HCEC 1CT (cell line): ENCODE measurements at places on chromosomes 6 and 20.

GRCh38 chr6:31898383-31899011, 999 bp upstream of the EHMT2 start:
- peak; percentile 43 for DNase-seq

GRCh38 chr6:80638213-80639055, 532.0 kb downstream of the BCKDHB start:
- peak; percentile 96 for DNase-seq

DNA sequence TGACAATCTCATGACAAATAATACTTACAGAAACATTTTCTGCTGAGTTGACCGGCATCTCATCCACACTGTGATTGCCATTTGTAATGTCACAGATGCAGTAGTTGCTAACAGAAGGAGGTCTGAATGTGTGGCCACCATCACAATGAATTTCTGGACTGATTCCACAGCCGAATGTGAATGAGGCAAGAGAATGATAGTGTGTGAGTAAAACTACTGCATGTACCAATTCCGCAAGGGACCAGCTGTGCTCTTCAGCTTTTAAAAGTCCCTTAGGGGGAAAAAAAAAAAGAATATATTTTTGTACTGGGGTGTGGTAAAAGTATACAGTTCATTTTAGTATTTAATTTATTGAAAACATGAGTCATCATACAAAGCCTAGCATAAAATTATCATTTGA, 96.2 kb downstream of the SESN1 start:
- no peak for DNase-seq

GRCh38 chr6:170282512-170283158, 8.2 kb downstream of the DLL1 start:
- DNase-seq, result no peak

GRCh38 chr20:6026051-6026450, 27.8 kb downstream of the LRRN4 start:
- DNase-seq, result peak; percentile 83

DNA sequence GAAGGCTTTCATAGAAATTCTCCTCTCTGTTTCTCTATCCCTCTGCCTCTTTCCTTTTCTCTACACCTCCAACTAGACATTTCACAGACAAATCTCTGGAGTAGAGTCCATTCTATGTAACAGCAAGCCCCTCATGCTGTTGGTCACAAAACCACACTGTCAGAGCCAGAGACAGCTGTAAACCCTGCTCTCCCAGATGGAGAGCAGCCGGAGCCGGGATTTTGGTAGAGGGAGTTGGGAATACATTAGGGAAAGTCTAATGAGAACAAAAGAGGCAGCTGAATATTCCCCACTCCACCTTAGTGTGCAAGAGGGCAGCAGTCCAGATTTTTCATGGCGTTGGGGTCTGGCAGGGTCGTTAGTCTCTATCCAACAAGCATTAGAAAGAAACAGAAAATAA, 68.3 kb upstream of the EDN1 start:
- no peak for DNase-seq

DNA sequence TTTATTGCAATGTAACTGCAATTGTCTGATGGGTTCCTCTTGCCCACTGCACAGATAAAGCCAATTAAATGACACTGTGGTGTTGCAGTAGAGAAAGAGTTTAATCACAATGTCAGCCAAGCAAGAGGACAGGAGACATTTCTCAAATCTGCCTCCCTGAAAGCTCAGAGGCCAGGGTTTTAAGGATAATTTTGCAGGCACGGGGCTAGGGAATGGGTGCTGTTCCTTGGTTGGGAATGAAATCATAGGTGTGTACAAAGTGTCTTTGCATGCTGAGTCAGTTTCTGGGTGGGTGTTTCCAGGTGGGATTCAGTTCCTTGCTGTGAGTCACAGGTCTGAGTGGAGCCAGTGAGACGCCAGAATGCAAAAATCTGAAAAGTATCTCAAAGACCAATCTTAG, 271.4 kb downstream of the DOK5 start:
- no peak for DNase-seq

- no peak for DNase-seq
These were observed 46.3 kb upstream of the STXBP5 start for GRCh38 chr6:147157930-147158329.

GRCh38 chr6:135192256-135193174, 11.4 kb downstream of the MYB start:
- no peak for DNase-seq

GRCh38 chr6:159163901-159164370, 5.3 kb upstream of the FNDC1 start:
- DNase-seq, result peak; percentile 28

GRCh38 chr20:23157734-23158133, 71.6 kb upstream of the CD93 start:
- DNase-seq, result no peak

GRCh38 chr20:35821807-35822242, 50.0 kb downstream of the PHF20 start:
- peak; percentile 89 for DNase-seq

DNA sequence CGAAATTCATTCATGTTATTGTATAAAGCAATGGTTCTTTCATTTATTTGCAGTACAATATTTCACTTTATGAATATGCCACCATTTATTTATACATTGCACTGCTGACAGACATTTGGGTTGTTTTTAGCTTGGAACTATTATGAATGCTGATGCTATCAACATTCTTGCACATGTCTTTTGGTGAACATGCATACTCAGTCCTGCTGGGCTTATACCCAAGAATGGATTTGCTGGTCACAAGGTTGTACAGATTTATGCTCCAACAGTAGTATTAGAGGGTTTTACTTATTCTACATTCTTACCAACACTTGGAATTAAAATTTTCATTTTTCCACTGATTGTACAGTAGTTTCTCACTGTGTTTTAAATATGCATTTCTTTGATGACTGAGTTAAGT, 126.2 kb downstream of the PTPRK start:
- DNase-seq, result no peak

DNA sequence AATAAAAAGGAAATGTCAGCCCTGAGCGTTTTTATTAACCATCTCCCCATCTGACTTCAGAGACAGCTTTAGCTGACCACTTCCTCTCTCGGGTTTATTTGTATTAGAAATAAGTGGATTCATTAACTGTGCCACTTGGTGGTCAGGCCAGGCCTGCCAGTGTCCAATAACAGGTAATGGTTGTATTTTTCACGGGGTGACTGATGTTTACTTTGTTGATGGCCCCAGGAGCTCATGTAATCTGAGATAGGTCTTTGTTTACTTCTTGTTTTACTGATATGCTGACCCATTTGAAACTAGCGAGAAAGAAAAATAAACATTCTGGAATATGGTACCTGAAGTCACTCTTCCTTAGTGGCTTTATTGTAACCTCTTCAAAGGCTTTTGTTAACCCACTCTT, 504.3 kb upstream of the SLC35B3 start:
- no peak for DNase-seq

GRCh38 chr6:14824484-14825275, 421.2 kb upstream of the JARID2 start:
- DNase-seq, result no peak

GRCh38 chr6:119633461-119633860, 283.9 kb upstream of the MAN1A1 start:
- DNase-seq, result no peak

GRCh38 chr20:43988867-43989266, 74.2 kb downstream of the TOX2 start:
- peak; percentile 60 for DNase-seq

GRCh38 chr20:11186301-11187008, 512.7 kb upstream of the JAG1 start:
- DNase-seq, result no peak

DNA sequence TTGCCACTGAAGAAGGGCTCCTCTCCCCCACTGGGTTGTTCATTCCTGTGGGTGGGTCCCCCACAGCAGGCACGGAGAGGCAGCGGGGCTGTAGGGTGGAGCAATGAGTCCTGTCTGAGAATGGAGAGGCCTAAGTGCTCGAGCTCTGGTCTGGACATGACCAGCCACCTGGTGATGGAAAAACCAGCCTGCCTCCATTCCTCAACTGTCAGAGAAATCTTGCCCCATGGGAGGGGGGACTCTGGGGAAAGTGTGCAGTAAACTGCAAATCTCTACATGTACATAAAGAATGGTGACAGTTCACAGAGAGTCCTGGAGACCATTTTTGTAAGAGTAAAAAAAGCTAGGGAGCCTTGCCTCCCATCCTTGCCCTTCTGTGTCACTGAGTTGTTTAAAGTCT, 34.1 kb downstream of the INSM1 start:
- no peak for DNase-seq

GRCh38 chr6:108127826-108128225, 38.0 kb upstream of the NR2E1 start:
- peak; percentile 34 for DNase-seq

- no peak for DNase-seq
These were observed 190.9 kb downstream of the LAMA2 start for GRCh38 chr6:129073691-129074395.

- DNase-seq, result peak; percentile 11
These were observed 195.1 kb upstream of the SGK1 start for GRCh38 chr6:134512981-134513391.

DNA sequence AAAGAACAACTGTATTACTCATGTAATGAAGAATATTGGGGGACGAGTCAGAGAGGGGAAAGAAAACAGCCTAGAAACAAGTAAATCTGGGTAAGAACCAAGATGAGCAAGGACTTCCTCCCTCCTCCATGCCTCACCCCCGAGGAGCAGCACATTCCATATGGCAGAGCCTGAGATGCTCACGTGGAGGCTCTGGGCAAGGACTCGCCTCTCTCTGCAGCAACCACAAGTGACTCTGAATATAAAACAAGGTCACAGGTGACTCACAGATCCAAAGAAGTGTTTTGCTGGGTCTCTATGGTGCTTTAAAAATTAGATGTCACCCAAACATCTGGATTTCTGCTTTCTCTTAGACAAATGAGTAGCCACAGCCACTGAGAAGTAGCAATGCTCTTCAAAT, 453.0 kb upstream of the SULF2 start:
- DNase-seq, result no peak

- DNase-seq, result no peak
These were observed 744 bp downstream of the VSX1 start for GRCh38 chr20:25081065-25081729.

DNA sequence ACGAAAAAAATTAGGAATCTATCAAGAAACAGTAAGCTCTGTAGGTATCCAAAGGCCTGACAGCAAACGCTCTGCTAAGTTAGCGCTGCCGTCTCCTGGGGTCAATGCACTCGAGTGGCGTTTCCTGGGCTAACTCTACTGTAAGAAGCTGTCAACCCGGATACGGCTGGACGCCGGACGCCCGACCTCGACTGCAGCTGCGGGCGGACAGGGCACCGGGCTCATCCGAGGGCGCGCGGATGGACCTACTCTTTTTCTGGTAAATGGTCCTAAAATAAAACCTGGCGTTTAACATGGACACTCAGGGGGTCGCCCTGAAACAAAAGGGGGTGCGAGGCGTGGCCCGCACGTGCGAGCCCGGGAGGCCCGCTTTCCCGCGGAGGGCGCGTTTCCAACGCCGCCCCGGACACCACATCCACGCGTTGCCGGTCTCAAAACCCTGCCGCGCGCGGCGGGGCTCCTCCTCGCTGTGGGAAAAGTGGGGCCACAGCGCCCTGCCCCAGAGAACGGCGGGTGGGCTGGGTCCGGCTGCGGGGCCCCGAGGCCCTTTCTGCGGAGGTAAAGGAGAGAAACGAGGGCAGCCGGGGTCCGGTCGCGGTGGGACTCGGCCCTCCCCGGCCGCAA, 537 bp downstream of the TCP1 start:
- peak; percentile 36 for DNase-seq

DNA sequence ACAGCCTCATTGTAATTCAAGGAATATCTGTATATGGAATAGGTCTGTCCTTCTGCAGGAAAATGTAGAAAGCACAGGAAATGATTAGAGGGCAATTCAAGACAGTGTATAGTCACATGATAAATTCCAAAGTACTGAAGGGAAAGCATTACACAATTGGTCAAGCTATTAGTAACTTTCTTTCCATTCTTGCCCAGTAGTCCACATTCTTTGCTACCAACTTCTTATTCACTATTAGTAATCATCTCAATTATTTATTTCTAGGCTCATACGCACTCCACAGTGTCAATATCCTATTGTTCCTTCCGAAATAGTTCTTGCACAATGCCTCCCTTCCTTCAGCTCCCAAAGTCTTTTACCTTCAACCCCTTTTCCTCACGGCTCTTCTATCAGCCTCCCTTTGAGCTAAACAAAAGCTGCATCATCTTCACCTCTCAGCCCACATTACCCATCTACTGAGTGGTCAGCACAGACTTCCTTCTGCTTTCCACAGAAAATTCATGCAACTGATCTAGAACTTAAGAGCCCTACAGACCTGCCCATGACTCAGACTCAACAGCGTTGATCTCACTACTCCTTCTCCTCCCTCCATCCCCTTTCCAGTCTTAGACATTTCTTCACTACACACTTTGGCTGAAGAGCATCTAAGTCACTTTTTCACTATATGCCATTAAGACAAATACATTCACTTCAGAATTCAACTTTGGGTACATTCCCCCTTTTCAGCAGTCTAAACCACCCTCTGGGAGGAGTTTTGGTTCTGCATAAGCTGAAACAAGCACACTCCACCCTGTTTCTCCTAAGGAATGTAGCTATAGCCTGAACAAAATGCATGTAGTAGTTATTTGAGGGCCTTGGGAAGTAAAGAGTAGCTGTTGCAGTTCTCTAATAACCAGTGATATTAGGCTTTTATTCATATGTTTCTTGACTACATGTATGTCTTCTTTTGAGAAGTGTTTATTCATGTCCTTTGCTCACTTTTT, 157.9 kb downstream of the KIF16B start:
- peak; percentile 86 for DNase-seq

DNA sequence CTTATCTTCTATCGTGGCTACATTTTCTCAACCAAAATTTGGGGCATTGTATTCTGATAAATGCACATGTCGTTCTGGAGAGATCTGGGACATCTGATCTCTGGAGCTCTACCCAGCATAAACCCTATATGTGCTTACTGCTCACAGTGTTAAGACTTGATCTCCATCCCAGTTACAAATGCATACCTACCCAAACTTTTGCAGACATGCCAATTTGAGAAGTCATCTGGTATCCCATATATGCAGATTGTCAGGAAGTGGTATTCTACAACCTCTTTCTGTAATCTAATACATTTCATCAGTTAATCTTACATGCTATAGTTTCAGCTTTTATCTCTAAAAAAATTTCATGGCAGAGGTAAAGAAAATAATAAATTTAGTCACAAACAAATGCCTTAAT, 11.2 kb downstream of the BAG2 start:
- DNase-seq, result no peak

GRCh38 chr20:366041-366718, 14.4 kb upstream of the TRIB3 start:
- no peak for DNase-seq

- DNase-seq, result no peak
These were observed 58.3 kb upstream of the CARMIL1 start for GRCh38 chr6:25220857-25221256.

- DNase-seq, result no peak
These were observed 650.8 kb upstream of the AGPAT4 start for GRCh38 chr6:161924516-161925116.

- no peak for DNase-seq
These were observed 294.9 kb upstream of the MARCKS start for GRCh38 chr6:113562248-113562647.

GRCh38 chr20:63878899-63879663, 14.0 kb downstream of the TPD52L2 start:
- no peak for DNase-seq

- no peak for DNase-seq
These were observed 282.1 kb upstream of the TCF21 start for GRCh38 chr6:133606852-133607251.

- no peak for DNase-seq
These were observed 8.5 kb downstream of the RBM38 start for GRCh38 chr20:57399587-57400155.
